ENCODE measurements at places on chromosomes 4 and X.

DNA sequence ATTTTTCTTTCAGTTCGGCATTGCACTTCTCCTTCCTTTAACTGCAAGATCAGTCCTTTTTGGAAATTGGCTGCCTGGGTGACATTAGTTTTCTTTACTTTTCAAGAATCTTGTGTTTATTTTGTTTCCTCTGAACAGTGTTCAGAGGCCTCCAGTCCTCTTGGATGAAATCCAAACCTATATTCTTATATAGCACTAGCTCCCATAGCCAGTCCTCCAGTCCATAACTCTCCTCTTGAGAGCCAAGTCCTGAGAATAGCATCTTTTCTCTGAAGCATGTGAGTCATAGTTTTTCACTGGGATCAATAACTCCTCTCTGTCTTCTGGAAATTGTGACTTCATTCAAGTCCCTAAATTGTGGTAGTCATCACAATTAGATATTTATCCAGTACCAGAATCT is 357.5 kb downstream of the RAPGEF2 start:
- DNase-seq: no peak

DNA sequence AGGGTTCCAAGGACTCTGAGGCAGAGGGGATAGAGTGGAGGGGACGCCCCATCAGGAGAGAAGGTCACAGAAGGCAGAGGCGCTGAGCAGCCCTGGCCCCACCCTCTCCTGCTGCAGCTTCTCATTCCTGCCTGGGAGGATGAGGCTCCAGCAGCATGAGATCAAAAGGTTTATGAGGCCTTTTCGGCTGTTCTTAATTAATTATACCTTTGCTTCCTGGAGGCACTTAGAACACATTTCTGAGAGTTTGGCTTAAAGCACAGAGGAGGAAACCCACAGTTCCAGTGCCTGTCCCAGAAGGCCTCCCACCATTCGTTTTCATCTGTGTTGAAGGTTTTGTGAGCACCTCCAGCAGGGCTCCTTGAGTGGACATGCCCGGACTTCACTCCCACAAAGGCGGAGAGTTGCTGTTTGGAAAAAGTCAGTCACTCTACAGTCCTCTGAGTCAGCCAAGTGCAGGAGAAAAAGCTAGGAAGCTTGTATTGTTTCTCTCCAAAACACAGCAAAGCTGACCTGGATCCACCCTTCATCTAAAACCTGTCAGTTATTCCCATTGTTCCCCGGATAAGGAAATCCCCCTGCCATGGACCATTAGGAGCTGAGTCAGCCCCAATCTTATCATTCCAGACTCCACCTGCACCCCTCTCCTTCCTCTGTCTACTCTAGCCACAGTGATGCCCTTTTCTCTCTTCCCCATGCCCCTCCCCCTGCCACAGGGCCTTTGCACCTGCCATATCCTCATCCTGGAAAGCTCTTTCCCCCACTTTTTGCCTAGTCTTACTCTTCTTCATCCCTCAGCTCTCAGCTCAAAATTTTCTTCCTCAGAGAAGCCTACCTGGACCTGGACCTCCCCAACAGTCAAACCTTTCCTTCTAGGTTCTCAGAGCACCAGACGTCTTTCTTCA is 276.8 kb downstream of the FBXW7 start:
- no peak for DNase-seq

DNA sequence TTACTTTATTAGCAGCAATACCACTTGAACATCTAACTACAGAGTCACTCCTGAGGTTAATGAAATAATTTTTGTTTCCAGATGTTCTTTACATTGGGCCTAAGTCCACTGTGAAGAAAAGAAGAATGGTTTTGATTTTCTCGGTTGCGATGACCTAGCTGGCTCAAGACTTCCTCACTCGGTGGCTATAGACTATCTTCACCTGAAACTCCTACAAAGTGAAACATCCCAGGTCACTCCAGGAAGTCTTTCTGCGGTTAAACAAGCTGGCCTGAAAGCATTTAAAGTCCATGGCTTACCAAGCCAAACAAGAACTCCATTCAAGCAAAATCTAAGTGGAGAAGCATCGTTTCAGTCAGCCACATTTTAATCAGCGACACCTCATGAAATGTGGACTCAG is 13.7 kb upstream of the SORBS2 start:
- DNase-seq: no peak

DNA sequence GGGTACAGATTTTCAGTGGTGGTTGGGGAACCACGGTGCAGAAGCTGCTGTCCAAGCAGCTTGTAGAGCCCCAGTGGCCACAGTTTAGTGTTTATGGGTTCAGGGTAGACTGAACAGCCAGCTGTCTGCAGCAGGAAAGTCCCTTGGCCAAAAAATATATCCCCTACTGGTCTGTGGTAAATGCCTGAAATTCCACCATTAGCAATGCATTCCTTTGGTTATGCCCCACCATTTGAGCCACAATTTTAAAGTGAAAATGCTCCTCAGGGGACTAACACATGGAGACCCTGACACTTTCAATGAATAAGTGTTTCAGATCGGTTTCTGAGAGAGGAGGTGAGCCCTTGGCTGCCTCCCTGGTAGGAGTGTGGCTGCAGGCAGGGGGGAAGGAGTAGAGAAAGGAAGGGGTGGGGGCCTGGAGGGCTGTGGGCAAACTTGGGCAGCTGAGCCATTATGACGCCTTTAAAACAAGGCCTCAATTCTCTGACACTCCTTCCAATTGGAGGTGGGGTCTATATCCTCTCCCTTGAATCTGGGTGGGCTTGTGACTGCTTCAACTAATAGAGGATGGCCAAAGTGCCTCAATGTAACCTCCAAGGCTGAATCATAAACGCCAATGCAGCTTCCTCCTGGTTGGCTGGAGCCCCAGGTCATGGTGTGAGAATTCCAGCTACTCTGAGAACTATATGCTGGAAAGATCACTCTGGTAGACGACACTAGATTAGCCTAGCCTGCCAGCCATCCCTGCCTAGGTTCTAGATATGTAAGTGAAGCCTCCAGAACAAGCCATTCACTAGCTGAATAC is 75.8 kb upstream of the ATP6AP2 start:
- no peak for DNase-seq

- no peak for DNase-seq
These were observed 181.2 kb downstream of the AFAP1 start for GRCh38 chr4:7758476-7758875.

- DNase-seq: no peak
These were observed 35.2 kb downstream of the SEPTIN11 start for GRCh38 chr4:76984788-76985211.

DNA sequence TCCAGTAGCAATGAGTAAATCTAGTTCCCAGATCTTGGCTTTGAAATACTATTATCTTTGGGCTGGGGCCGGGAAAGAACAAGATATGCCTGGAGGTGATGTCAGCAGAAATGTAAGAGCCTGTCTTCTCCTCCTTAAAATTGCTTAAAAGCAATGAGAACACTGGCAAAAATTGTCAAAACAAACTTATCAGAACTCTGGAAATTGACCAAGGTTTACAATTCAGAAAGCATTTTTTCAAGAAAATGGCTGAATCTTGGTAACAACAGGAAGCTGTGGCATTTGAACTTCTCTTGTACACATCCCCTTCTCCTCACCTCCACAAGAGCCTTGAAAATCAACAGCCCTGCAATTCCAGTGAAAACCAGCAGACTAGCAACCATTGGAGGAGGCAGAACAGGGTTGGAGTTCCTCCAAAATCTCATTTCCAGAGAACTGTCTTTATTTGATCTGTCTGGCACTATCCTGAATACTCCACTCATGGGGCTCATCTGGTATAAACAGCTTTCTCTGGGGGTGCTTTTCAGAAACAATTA is 13.5 kb downstream of the TIMP1 start:
- no peak for DNase-seq

- peak; percentile 1 for DNase-seq
These were observed 770.3 kb downstream of the NLGN4X start for GRCh38 chrX:5458300-5458842.

- DNase-seq: no peak
These were observed 280.3 kb upstream of the KLF3 start for GRCh38 chr4:38383646-38384121.
